ENCODE measurements at places on chromosomes 7 and 10.
A peak's percentile ranks its signal among the peaks of the same experiment; 100 is the strongest.

DNA sequence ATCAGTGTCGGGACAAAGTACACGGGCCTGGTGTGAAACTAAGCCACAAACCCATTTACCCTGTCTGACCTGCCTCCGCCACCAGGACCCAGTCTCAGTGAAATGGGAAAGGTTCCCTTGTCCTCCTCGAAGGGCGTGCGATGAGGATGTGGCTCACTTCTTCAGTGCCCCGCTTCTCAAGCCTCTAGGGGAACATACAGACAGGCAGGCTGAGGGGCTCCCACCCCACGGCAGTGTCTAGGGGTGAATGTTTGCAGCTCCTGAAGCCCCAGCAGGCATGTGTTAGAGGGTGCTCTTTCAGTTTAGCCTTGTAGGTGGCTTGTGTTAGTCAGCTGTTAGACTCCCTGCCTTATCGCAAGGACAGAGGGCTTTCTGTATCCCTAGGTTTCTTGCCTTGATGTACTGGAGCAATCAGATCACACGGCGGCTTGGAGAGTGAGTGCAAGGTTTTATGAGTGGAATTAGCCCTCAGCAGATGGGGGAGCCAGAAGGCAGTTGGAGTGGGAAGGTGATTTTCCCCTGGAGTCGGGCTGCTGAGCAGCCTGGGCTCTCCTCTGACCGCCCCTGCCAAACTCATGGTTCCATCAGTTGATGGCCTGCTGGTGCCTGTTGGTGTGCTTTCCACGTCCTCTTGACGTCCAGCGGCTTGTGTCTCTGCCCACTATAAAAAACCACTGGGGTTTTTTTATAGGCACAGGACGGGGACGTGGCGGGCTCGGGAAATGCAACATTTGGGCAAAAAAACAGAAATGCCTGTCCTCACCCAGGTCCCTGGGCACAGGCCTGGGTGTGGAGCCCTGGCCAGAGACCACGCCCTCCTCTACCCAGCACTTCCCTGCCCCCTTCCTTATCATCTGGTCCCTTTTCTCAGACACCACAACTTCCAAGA, 759 bp downstream of the NUDT1 start:
- no peak for DNase-seq

- DNase-seq, result no peak
These were observed 153.7 kb downstream of the PLXNA4 start for GRCh38 chr7:132422502-132423111.

DNA sequence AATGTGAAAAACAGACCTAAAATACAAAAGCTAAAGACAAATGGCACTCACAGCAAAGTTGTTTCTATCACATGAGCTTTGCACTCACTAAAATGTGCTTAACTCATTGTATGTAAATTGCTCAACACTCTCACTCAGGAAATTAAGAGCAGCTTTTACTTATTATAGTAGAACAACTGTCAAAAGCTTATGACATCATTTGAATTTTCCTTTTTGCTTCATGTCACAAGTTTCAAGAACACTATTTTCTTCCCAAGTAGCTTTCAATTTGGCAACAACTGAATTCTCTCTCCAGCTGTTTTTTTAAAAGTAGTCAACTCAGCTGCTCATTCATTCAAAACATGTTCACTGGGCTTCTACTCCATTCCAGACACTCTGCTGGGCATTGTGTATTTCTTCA, 46.9 kb downstream of the ATE1 start:
- DNase-seq, result no peak

DNA sequence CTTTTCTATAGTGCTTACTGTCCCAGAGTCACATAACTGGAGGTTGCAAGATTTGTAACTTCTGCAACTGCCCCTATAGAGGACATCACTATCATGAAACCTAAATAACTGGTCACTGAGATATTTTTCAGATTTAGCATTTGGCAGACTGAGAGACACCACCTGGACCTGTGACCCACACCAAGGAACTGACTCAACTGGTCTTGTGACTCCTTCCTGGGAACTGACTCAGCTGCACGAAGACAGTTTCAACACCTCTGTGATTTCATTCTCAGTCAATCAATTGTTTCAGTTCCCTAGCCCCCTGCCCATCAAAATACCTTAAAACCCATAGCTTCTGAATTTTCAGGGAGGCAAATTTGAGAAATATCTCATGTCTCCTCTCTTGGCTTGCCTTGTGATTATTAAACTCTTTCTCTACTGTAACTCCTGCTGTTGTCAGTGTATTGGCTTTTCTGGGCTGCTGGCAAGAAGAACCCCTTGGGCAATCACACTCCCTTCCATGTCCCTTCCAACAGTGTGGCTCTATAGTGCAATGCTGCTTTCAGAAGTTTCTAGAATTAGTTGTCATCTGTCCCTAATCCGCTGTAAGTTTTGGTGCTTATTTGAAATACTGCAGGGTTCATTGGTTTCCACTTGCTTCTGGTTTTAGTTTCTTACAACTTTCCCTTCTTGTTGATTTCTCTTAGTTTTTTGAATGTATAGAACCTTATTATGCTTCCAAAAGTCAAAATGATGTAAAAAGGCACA, 127.8 kb upstream of the ADCY1 start:
- DNase-seq, result no peak

- no peak for DNase-seq
These were observed at the start of gene SLC18A3 for GRCh38 chr10:49610114-49610457. Gene SLC18A3, plus strand, starts transcription at chr10:49610310. Its CDS starts 431 bp downstream, at chr10:49610741.

- no peak for DNase-seq
These were observed 14.9 kb downstream of the HIPK2 start for GRCh38 chr7:139762886-139763285.

- DNase-seq, result no peak
These were observed 209.7 kb upstream of the STEAP4 start for GRCh38 chr7:88516429-88516828.

- DNase-seq, result no peak
These were observed 3.5 kb downstream of the AQP1 start for GRCh38 chr7:30915005-30915601.

DNA sequence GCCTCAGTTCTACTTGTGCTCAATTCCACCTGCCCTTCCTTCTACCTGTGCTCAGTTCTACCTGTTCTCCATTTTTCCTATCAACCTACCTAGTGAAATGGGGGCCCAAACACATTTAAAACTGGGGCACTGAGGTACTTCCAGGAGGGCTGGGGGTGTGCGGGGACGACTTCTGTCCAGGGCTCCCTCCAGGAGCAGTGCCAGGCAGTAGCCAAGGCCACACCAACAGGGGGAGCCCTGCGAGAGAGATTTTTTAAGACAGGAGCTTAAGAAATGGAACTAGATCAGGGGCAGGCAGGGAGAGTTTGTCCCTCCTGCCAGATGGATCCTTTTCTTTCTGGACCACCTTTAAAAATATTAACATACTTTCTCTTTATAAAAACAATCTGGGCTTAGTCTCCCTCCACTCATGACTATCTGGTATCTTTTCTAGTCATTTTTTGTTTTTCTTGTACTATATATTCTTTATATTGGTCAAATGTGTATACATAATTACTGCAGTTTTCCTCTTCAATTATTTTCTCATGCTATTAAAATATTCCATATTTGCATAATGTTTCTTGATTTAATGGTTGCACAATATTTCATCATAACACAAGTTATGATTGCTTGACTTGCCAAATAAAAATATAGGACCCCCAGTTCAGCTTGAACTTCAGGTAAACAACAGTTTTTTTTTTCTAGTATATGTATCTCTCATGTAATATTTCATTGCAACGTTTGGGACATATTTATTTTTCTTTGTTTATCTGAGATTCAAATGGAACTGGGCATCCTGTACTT, 47.3 kb upstream of the INSYN2A start:
- peak; percentile 18 for DNase-seq

GRCh38 chr7:44978511-44979366, at the start of gene MYO1G:
Gene MYO1G, minus strand, starts transcription at chr7:44979015. Its CDS starts 54 bp downstream, at chr7:44978961.
- no peak for DNase-seq

DNA sequence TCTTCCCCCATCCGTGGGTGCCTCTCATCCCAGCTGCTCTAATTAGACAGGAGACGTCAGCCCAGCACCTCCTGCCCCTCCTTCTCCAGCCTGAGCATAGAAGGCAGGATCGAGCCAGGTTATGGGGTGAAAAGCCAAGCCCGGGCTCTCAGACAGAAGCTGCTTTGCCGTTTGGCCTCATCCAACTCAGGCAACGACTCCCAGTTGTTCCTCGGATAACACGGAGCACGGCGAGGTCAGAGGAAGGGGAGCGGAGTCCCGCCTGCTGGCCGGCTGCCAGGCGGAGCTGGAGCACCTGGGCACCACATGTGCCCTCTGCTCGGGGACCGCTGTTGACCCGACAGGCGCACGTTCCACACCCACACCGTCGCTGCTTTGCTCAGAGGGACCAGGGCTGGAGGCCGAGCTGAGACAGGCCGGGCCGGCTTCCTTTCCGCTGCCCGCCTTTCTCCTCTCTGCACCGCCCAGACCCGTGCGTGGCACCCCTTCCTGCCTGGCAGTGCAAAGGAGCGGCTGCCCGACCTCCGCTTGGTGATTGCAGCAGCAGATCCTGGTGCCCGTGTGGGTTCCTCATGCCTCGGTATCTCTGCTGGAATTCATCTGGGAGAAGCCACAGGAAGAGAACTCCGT, 21.6 kb upstream of the UNCX start:
- no peak for DNase-seq

GRCh38 chr10:80491251-80492102, 37.4 kb downstream of the TSPAN14 start:
- no peak for DNase-seq

- no peak for DNase-seq
These were observed 88.6 kb downstream of the GFRA1 start for GRCh38 chr10:116184512-116184794.

DNA sequence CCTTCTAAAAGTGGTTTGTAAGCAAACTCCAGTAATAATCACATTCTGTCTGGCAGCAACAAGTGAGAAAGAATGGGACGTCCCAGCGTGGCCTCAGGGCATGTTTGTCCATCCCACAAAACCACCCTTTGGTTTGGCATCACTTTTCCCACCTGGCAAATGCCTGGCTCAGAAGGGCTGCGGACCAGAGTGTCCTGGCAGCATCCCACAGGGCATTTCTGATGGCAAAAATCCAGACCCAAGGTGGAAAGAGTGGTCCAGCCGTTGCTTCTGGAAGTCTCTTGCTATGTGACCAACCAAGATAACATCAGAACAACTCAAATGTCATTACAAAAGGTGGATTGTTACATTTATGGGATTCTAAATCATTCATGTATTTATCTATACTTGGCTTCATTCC, 174.4 kb downstream of the CREB5 start:
- no peak for DNase-seq

DNA sequence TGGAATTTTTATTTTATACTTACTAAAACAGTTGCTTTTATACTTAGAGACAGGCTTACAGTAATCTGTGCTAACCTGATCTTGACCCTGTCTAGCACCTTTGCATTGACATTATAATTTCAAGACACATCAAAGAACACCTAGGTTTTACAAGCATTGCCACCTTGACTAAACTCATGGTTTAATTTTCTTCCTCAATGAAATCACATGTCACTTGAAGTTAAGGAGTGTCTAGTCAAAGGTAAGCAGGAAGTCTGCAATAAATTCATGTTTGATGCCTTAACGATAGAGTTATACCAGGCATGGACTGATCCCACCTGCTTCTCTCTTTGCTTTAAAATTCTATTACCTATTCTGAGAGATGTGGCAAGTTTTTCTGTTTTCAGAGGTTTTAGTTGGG, 62.4 kb downstream of the ZNF800 start:
- no peak for DNase-seq
